Activated T-helper 1 cell treated with anti-CD3 and anti-CD28 coated beads, Interleukin-12 subunit alpha, Interleukin-12 subunit beta, Interleukin-2, Interleukin-4 antibody, amounts not matched to agents 30 ng/mL and 10 ng/mL and 1 ng/mL, durations not matched to agents 14 hours and 24 hours and 36 hours (primary cell): ENCODE measurements at places on chromosomes 6 and 20. TPM values are rescaled to one million over a fixed set of nuclear protein-coding genes. Genes with fewer than 3 reads are reported as not detected.

Gene TFAP2A
- not detected in 2 replicates for total RNA-seq

Gene EDN3
- not detected in 2 replicates for total RNA-seq

Gene TBC1D22B
- total RNA-seq: 20.8 and 21.2 TPM in 2 replicates

Gene HRH3
- not detected in 2 replicates for total RNA-seq

Gene VSX1
- not detected in 2 replicates for total RNA-seq

Gene BRPF3
- total RNA-seq: 22.0 and 25.9 TPM in 2 replicates

Gene COL9A3
- total RNA-seq: not detected in 2 replicates

Gene PIGT
- 89.8 and 90.6 TPM in 2 replicates for total RNA-seq

Gene RAB44
- 0.05 and 0.10 TPM in 2 replicates for total RNA-seq

Gene HDGFL1
- not detected in 2 replicates for total RNA-seq

Gene BTN1A1
- not detected in 2 replicates for total RNA-seq

Gene SMLR1
- total RNA-seq: not detected in 2 replicates

Gene TTBK1
- total RNA-seq: 1.7 and 2.0 TPM in 2 replicates

Gene CALHM6
- 27.7 and 29.2 TPM in 2 replicates for total RNA-seq

Gene SHLD1
- total RNA-seq: 8.1 and 10.8 TPM in 2 replicates

Gene PHACTR1
- total RNA-seq: 0.42 and 0.44 TPM in 2 replicates

Gene PLN
- total RNA-seq: not detected in 2 replicates

Gene ZNF165
- total RNA-seq: 0.12 and 0.41 TPM in 2 replicates

Gene TRIM10
- 0.05 and 0.08 TPM in 2 replicates for total RNA-seq

Gene BCAS1
- total RNA-seq: not detected in 2 replicates

Gene SLC32A1
- total RNA-seq: not detected in 2 replicates

Gene GHRH
- total RNA-seq: not detected in 2 replicates

Gene TMEM200A
- 0.67 and 0.69 TPM in 2 replicates for total RNA-seq

Gene ZC2HC1B
- 0.24 TPM in 1 of 2 replicates, not detected in the other for total RNA-seq

Gene CLPSL2
- not detected in 2 replicates for total RNA-seq

Gene MDC1
- total RNA-seq: 93.7 and 95.7 TPM in 2 replicates

Gene SLC17A3
- total RNA-seq: 0.21 and 0.66 TPM in 2 replicates

Gene TCF19
- 75.9 and 78.4 TPM in 2 replicates for total RNA-seq

Gene TCF15
- 0.13 TPM in 1 of 2 replicates, not detected in the other for total RNA-seq

Gene TGM3
- not detected in 2 replicates for total RNA-seq

Gene MRPS10
- 48.8 and 49.7 TPM in 2 replicates for total RNA-seq

Gene C6orf136
- 23.9 and 36.0 TPM in 2 replicates for total RNA-seq

Gene TCP1
- 454 and 457 TPM in 2 replicates for total RNA-seq

Gene NKX2-2
- total RNA-seq: not detected in 2 replicates

Gene TREM1
- not detected in 2 replicates for total RNA-seq

Gene BEND6
- total RNA-seq: 0.07 TPM in 1 of 2 replicates, not detected in the other
